ENCODE measurements at places on chromosomes 13 and 19. TPM values are rescaled to one million over a fixed set of nuclear protein-coding genes. Genes with fewer than 3 reads are reported as not detected.

S1PR4 gene
- total RNA-seq = 179 TPM

DACT3 gene
- total RNA-seq = 1.6 TPM

CRLF1 gene
- total RNA-seq = not detected

POU2F2 gene
- total RNA-seq = 42.8 TPM

CEBPA gene
- 0.51 TPM for total RNA-seq

KLK11 gene
- not detected for total RNA-seq

FAM216B gene
- not detected for total RNA-seq

C5AR1 gene
- 2.2 TPM for total RNA-seq

ZNF850 gene
- 3.3 TPM for total RNA-seq

RNF225 gene
- total RNA-seq = not detected

CD209 gene
- total RNA-seq = not detected

PRTN3 gene
- not detected for total RNA-seq

IQCN gene
- total RNA-seq = 4.6 TPM

UHRF1 gene
- 97.2 TPM for total RNA-seq

ZNF578 gene
- 0.22 TPM for total RNA-seq

PPP1R37 gene
- total RNA-seq = 21.5 TPM

ATXN8OS gene
- total RNA-seq = not detected

ZNF626 gene
- 3.0 TPM for total RNA-seq

TRPM4 gene
- 0.54 TPM for total RNA-seq

CD70 gene
- 75.9 TPM for total RNA-seq

HRC gene
- not detected for total RNA-seq

ZNF227 gene
- 30.3 TPM for total RNA-seq

RGS9BP gene
- not detected for total RNA-seq

CNN1 gene
- total RNA-seq = not detected

METTL21C gene
- not detected for total RNA-seq

IGFL4 gene
- not detected for total RNA-seq

MCEMP1 gene
- not detected for total RNA-seq
